ENCODE measurements at places on chromosomes 16 and 17.

- no peak for DNase-seq
- H3K36me3 ChIP-seq = peaks cover 2% of the 10 kb centered on the region
Observed at GRCh38 chr17:73614256-73614655, 30.0 kb downstream of the SDK2 start.

DNA sequence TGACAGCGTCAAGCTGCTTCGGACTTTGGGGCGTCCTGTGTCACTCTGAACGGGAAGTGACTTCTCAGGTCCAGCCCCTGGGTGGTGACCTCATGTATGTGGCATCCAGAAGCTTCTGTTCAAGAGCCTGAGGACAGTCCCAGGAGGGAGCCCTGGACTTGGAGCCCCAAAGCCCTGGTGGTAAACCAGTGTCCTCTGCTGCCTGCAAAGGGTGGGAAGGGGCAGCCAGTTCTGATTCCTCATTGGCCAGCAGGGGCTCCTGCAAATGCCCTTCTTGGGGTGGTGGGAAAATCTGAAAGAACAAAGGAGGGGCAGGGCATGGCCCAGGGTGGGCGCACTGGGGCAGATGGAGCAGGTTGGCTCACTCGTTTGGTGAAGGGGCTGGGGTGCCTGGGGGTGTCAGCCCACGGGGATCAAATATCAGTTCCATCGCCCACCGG, 1.6 kb downstream of the OSGIN1 start:
- DNase-seq = no peak
- H3K4me3 ChIP-seq = no peak overlapping the region
- H3K27ac ChIP-seq = no peak overlapping the region
- no peaks in the 10 kb centered on the region for H3K36me3 ChIP-seq

- peak overlapping the region; percentile 20 for H3K4me3 ChIP-seq
- H3K27ac ChIP-seq = peak overlapping the region; percentile 79
- peak; percentile 73 for DNase-seq
- peaks cover 70% of the 10 kb centered on the region for H3K4me1 ChIP-seq
Observed at GRCh38 chr17:73228748-73229236, 32.9 kb downstream of the CPSF4L start.

DNA sequence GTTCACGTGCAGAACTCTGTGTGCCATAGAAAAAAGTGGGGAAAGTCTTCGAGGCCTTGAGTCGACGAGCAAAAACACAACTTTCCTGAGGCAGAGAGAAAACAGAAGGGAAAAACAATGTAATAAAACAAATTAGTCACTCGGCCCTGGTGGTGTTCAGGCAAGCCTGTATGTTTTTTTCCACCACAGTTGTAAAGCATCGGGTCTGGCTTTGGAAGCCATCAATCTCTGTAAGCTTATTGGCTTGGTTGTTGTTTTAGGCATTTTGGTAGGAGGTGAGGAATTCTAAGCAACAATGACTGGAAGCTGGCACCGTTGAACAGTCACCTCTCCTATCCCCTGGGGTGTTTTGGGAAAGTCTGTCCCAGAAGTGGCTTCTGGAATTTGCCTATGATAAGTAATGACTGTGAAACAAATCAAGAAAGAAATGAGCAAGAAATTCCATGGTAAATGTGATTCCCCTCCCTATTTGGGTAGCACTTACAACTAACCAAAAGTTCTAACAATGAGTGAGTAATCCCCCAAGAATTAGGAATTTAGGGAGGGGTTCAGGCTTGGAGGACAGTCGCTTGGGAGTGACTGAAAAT, 2.8 kb downstream of the CDH13 start:
- no peak for DNase-seq
- peaks cover 62% of the 10 kb centered on the region for H3K27me3 ChIP-seq
- H3K4me3 ChIP-seq = no peak overlapping the region

DNA sequence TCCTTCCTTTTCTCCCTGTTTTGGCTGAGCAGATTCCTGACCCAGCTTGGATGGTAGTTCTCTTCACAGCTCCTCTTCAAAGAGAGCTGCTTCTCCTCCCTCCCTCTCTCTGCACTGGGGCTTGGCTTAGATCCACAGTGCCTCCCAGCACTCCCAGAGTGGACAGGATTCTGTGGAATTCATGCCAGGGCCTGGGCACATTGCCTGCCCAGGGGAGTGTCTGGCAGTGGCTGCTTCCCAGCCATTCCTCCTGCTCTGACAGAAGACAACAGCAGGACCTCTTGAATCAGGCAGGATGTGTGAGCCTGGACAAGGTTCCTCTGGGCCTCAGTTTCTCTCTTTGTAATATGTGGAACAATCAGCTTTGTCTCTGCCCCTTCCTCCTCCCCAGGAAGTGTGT, 4.5 kb upstream of the MMP28 start:
- DNase-seq = no peak
- H3K36me3 ChIP-seq = no peaks in the 10 kb centered on the region
- no peak overlapping the region for H3K4me3 ChIP-seq
- H3K27me3 ChIP-seq = peaks cover 40% of the 10 kb centered on the region

DNA sequence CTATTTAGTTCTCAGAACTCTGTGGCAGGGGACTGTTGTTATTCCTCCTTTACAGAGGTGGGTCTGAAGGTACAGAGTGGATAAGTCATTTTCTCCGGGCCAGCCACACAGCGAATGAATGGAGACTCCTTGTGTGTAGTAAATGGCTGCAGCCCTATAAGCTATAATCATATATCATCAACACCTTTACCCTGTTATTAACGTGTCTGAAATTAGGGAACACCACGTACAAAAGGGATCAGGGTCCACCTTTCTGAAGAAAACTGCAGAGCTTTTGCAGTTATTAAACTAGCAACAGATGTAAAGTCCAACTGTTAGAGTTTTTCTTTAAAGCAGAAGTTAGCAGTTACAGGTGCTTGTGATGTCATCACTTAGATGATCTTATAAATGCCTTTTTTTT, 696.7 kb downstream of the MAF start:
- no peaks in the 10 kb centered on the region for H3K27me3 ChIP-seq
- H3K36me3 ChIP-seq = no peaks in the 10 kb centered on the region
- no peak for DNase-seq
- H3K4me3 ChIP-seq = no peak overlapping the region
- H3K27ac ChIP-seq = no peak overlapping the region
- peaks cover 22% of the 10 kb centered on the region for H3K4me1 ChIP-seq

DNA sequence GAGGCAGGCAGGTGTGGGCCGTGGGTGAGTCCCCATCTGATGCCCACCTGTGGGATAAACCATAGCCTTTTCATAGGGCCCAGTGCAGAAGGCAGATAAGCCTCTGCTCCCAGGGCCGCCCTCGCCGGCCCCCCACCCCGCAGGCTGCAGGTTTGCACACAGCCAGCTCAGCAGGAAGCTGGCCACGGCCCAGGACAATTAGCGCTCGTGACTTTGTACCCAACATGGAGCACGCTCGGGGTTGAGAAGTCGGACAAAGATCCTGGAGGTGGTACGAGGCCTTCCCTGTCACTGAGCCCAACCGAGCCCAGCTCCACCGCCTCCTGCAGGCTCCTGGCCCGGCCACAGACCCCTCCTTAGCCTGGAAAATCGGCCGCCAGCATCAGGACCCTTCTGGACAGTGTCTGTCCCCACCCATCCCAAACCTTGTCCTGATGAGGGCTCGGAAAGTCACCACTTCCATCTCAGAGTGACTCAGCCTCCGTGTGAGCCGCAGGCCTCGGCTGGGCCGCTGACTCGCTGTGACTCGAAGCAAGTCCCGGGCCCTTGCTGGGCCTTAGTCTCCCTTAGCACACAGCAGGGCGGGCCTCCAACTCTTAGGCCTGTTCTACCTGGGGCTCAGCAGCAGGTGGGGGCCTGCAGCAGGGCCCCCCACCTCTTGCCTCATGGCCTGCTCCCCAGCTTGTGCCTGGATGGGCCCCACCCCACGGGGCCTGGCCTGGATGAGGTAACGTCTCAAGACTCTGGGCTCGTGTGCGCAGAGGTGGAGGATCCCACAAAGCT, 22.7 kb downstream of the FAM83G start:
- H3K4me1 ChIP-seq = no peaks in the 10 kb centered on the region
- no peaks in the 10 kb centered on the region for H3K36me3 ChIP-seq
- no peaks in the 10 kb centered on the region for H3K27me3 ChIP-seq
- DNase-seq = no peak
